ENCODE measurements at places on chromosomes 12 and 14. TPM values are rescaled to one million over a fixed set of nuclear protein-coding genes. Genes with fewer than 3 reads are reported as not detected.

GRCh38 chr12:30357766-30358490 is 337.7 kb downstream of the IPO8 start:
- DNase-seq = no peak

- DNase-seq = no peak
These were observed 222.4 kb downstream of the GLT1D1 start for GRCh38 chr12:129075460-129076208.

- DNase-seq = no peak
These were observed 25.1 kb upstream of the GPHB5 start for GRCh38 chr14:63343878-63344277.

OVCH1 gene
- 0.02 TPM for total RNA-seq

TRHDE gene
- total RNA-seq = not detected

CLEC6A gene
- total RNA-seq = not detected

All from NCI-H460 (cell line).